ENCODE measurements at places on chromosomes 7 and 10.

- DNase-seq: no peak
Measured at GRCh38 chr10:92506336-92506735, 67.6 kb downstream of the IDE start.

DNA sequence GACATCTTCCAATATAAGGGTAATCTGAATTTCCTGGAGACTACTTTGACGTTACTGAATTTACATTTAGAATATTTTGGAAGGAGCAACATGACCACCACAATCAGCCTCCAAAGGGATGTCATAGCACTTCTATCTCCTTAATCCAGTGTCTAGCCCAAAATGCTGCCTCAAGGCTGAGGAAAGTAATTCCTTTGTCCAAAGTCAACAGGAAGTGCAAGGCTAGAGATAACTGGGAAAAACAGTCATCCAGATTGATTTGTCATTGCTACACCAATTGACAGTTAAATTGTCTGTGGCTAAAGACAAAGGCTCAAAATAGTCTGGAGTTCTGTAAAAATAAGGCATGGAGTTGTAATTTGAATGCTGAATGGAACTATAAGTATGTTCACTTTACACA lies 3.9 kb upstream of the TFPI2 start:
- no peak for DNase-seq

- DNase-seq: no peak
Measured at GRCh38 chr10:75959912-75960311, 528.5 kb downstream of the LRMDA start.

- no peak for DNase-seq
Measured at GRCh38 chr7:19470031-19470430, 238.8 kb downstream of the POLR1F start.

DNA sequence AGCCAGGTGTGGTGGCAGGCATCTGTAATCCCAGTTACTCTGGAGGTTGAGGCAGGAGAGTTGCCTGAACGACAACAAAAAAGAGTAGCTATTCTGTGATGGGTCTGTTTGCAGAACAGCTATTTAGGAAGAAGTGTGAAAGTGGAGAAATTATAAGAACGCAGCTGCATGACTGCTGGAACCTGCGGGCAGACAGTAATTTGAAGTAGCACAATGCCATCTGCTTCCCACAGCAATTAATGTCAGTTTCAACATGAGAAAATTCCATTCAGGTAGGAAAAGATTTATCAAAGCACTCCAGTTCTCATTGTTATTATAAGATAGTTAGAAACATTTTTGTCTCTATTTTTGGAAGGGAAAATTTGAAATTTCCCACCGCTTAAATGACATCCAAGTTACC lies 21.5 kb downstream of the LAMB1 start:
- DNase-seq: no peak

- DNase-seq: no peak
Measured at GRCh38 chr7:96654630-96655188, 54.9 kb downstream of the SEM1 start.

GRCh38 chr7:113200281-113200680 lies 81.9 kb upstream of the SMIM30 start:
- no peak for DNase-seq

DNA sequence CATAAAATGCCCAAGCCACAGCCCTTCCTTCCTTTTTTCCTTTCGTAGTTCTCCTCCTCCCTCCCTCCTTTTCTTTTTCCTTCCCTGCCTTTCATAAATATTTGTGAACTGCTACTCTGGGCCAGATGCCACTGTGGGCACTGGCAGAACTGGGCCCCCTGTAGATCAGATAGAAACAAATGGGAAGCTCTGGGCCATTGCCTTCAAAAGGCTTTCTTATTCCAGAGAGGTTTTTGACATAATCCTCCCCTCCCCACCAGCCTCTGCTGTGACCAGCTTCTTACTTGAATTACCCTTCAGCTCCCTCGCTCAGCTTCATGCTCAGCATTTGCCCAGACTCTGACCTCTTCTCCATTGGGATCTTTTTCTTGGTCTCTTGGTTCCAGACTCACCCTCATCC lies 886.8 kb downstream of the LRMDA start:
- DNase-seq: no peak

- DNase-seq: no peak
Measured at GRCh38 chr10:24451325-24451820, 242.4 kb downstream of the KIAA1217 start.

- no peak for DNase-seq
Measured at GRCh38 chr10:35211390-35211789, 84.7 kb downstream of the CREM start.

DNA sequence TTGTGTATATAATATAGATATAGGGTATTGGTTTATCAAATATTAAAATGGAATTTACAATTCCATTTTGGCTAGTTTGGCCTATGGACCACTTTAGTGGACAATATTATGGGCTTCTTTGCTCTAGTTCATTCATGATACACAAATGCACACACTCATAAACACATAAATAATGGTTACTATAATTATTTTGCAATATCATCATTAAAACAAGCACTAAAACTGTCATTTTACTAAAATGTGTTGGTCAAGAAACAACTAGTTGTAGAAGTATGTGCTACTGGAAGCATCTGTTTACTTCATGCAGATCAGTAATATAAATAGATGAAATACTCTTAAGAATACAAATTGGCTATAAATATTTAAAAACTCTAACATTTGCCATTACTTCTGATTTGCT lies 1074.3 kb downstream of the KCNMA1 start:
- no peak for DNase-seq

DNA sequence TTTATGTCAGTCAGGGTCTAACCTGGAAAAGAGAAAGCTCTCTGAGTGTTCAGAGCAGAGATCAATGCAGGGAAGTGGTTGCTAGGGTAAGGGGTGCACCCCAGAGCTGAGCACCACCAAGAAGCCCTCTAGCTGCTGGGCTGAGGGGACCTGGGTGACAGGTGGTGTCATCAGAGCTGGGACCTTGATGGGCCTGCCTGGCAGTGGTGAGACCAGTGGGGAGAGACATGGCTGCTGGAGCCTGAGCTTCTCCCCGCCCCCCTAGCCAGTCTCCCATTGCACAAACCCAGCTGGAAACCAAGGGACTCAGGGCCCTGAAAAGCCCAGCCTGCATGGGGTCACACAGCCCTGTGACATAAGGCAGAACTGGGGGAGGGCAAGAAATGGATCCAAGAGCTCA lies 49.1 kb upstream of the OSBPL3 start:
- DNase-seq: no peak

DNA sequence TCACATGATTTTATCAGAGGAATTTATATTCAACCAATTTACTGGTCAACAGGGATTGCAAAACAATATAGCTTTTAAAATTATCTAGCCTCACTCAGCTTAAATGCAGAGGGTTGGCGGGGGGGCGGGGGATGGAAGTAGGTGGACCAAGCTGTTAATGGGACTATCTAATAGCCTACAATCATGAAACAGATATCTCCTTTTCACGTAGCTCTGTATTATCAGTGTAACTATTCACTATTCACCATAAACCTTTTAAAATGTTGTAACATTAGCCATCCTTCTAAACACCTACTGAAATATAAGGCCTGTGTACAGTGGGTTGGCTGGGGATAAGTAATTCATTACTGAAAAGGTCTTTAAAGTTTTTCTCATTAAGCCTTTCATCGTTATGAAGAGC lies 56.2 kb downstream of the MINDY3 start:
- no peak for DNase-seq

DNA sequence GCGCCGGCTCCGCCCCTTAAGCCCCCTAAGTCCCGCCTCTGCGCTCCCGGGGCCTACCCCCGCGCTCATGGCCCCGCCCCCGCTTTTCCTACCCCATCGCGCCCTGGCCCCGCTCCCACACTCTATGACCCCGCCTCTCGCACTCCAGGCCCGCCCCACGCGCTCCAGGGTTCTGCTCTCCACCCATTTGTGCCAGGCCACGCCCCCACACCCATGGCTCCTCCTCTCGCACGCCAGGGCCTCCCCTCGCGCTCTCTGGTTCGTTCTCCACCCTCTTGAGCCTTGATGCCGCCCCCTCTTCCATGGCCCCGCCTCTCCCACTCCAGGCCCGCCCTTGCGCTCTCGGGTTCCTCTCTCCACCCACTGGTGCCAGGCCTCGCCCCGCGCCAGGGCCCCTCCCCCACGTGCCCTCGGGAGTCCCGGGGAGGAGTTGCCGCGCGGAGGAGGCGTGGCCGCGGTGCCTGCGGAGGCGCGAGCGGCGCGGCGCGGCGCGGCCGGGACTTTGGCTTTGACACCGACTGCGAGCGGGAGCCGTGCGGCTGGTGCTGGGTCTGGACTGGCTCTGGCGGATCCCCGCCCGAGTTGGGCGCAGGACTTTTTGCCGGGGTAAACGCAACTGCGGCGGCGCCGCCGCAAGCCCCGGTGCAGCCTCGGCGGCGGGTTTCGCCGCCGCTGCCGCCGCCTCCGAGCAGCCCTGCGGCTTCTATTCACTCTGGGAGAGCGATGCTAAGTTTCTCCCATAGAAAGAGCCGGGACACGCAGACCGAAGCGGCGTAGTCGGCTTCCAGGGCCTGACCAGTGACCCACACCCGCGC lies at the start of gene EEPD1:
Gene EEPD1 (plus strand): TSS at position 499 of the 815 bp plus-strand sequence. CDS start 1,071 bp downstream, outside the sequence.
- peak; percentile 99 for DNase-seq

Data from stimulated activated CD8-positive, alpha-beta memory T cell treated with anti-CD3 and anti-CD28 coated beads, Interleukin-12 subunit alpha, Interleukin-12 subunit beta, amount 100 ng/mL, for 1 hour (primary cell).